ENCODE measurements at places on chromosomes 1 and 21.

- no peak for DNase-seq
Observed at GRCh38 chr1:32813941-32814739, 3.0 kb downstream of the YARS1 start.

GRCh38 chr1:34982820-34983376 is 2.2 kb downstream of the TMEM35B start:
- DNase-seq = no peak

GRCh38 chr1:154864189-154864975 is 5.7 kb downstream of the KCNN3 start:
- no peak for DNase-seq

- no peak for DNase-seq
Observed at GRCh38 chr1:153430166-153430553, 13.8 kb downstream of the S100A7A start.

GRCh38 chr1:206969090-206969489 is 1.2 kb downstream of the FCAMR start:
- DNase-seq = no peak

- DNase-seq = no peak
Observed at GRCh38 chr1:82453511-82454185, 652.9 kb downstream of the ADGRL2 start.

- no peak for DNase-seq
Observed at GRCh38 chr1:158126425-158126824, 54.3 kb upstream of the CD1D start.

GRCh38 chr1:43570715-43571114 is 40.0 kb downstream of the PTPRF start:
- DNase-seq = no peak

DNA sequence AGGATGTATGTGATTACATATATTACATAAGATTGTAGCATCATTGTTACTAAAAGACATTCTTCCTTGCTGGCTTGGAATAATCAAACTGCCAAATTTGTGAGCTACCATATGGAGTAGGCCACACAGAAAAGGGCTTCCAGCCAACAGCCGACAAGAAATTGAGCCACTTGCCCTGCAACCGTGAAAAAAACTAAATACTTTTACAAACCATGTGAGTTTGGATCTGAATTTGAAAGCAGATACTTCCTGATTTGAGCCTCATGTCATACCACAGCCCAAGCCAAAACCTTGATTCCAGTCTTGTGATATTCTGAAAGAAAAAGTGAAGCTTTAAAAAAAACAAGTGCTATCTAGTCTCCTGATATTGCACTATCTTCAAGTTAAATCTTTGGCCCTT is 55.6 kb upstream of the PRMT6 start:
- DNase-seq = no peak

- DNase-seq = no peak
Observed at GRCh38 chr1:172373864-172374263, 46.6 kb upstream of the C1orf105 start.
